ENCODE measurements at places on chromosomes 16 and 17.

GRCh38 chr16:11405331-11406176 lies 60.3 kb downstream of the RMI2 start:
- DNase-seq = no peak
- no peaks in the 10 kb centered on the region for H3K36me3 ChIP-seq
- H3K27ac ChIP-seq = no peak overlapping the region
- H3K27me3 ChIP-seq = no peaks in the 10 kb centered on the region

GRCh38 chr16:89723279-89724250 lies 2.2 kb downstream of the ZNF276 start:
- H3K36me3 ChIP-seq = peaks cover 23% of the 10 kb centered on the region
- DNase-seq = no peak
- no peak overlapping the region for H3K4me3 ChIP-seq
- H3K27me3 ChIP-seq = no peaks in the 10 kb centered on the region
- no peak overlapping the region for H3K27ac ChIP-seq

- no peaks in the 10 kb centered on the region for H3K27me3 ChIP-seq
- no peak overlapping the region for H3K4me3 ChIP-seq
- H3K36me3 ChIP-seq = no peaks in the 10 kb centered on the region
- DNase-seq = no peak
Measured at GRCh38 chr16:53087101-53087500, 32.3 kb downstream of the CHD9 start.

DNA sequence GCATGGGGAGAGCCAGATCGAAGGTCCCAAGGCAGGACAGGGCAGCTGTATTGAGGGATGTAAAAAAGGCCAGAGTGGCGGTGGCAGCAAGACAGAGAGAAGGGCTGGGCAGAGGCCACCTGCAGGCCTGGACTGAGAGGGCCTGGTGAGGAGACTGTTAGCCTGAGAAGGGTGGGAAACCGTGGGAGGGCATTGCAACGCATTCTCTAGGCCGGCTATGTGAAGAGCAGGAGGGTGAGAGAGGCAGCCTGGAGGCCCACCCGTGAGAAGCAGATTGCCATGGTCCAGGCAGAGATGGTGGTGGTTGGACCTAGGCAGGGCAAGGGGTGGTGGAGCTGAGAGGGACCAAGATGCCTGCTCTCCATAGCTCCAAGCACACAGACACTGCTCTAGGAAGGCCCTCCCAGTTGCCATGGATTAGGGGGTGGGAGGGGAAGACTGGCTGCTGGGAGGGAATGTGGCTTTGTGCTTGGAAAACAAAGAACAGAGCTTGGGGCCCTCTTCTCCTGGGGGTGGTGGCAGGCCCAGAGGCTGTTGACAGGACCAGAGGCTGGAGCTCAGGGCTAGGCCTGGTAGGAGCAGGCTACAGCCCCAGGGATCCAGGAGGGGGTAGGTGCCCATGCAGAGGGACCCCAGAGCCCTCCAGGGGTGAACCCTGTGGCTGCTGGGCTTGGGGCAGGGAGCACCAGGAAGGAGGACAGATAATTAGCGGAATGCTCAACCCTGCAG lies 12.4 kb upstream of the TCAP start:
- H3K27me3 ChIP-seq = no peaks in the 10 kb centered on the region
- H3K27ac ChIP-seq = no peak overlapping the region
- H3K4me1 ChIP-seq = peaks cover 8% of the 10 kb centered on the region
- H3K4me3 ChIP-seq = no peak overlapping the region

DNA sequence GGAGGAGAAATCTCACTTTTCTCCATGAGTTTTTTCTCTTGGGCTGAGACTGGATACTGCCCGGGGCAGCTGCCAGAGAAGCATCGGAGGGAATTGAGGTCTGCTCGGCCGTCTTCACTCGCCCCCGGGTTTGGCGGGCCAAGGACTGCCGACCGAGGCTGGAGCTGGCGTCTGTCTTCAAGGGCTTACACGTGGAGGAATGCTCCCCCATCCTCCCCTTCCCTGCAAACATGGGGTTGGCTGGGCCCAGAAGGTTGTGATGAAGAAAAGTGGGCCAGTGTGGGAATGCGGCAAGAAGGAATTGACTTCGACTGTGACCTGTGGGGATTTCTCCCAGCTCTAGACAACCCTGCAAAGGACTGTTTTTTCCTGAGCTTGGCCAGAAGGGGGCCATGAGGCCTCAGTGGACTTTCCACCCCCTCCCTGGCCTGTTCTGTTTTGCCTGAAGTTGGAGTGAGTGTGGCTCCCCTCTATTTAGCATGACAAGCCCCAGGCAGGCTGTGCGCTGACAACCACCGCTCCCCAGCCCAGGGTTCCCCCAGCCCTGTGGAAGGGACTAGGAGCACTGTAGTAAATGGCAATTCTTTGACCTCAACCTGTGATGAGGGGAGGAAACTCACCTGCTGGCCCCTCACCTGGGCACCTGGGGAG lies 19.1 kb downstream of the NGFR start:
- DNase-seq = peak; percentile 64
- peaks cover 31% of the 10 kb centered on the region for H3K4me1 ChIP-seq
- no peaks in the 10 kb centered on the region for H3K27me3 ChIP-seq
- H3K27ac ChIP-seq = peak overlapping the region; percentile 84
- H3K4me3 ChIP-seq = no peak overlapping the region

GRCh38 chr17:80698297-80698696 lies 153.7 kb downstream of the RPTOR start:
- no peaks in the 10 kb centered on the region for H3K27me3 ChIP-seq
- no peaks in the 10 kb centered on the region for H3K4me1 ChIP-seq

GRCh38 chr16:79792664-79793351 lies 192.3 kb upstream of the MAF start:
- H3K4me3 ChIP-seq = no peak overlapping the region
- no peaks in the 10 kb centered on the region for H3K4me1 ChIP-seq
- DNase-seq = no peak
- no peaks in the 10 kb centered on the region for H3K36me3 ChIP-seq

DNA sequence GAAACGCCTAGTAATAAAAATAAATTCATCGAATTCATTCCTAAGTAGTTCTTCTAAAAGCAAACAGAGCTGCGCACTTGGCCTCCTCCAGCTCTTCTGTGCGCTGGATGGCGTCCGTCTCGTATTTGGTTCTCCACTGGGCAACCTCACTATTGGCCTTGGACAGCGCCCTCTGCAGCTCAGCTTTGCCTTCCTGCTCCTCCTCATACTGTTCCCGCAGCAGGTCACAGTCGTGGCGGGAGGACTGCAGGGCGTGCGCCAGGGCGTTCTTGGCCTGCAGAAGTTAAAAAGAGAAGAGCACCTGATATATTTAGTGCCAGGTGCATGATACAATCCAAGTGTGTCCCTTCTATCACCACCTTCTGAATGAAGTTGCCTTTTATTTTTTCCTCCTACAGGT lies 21.8 kb downstream of the MYH3 start:
- no peak overlapping the region for H3K27ac ChIP-seq
- DNase-seq = no peak
- H3K27me3 ChIP-seq = no peaks in the 10 kb centered on the region

DNA sequence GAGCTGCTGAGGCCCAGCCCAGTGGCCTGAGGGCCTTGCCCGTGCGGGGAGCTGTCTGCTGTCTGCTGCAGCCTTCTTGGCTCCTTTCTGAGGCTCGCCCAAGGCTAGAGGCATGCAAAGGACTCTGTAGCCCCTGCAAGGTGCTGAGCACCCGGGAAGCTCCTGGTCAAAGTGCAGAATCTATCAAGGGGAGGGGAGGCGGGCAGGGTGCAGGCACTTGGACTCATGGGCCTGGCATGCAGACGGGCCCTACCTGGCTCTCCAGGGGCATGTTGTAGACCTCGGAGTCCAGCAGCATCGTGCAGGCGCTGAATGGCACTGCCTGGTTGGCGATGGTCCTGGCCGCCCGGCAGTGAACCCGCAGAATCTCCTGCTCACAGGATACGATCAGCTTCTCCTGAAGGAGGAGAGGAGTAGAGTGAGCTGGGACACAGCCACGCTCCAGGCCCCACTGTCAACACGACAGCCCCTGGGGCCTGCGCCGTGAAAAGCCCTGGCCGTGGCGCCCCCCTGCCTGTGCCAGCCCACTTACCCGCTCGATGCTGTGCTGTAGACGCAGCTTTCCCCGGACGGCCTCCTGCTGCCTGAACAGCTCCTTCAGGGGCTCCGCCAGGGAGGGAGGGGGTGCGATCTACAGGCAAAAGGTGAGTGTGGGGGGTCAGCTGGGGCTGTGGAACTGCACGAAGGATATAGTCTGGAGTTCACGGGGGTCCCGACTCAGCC lies 57.2 kb downstream of the ZNF778 start:
- peaks cover 55% of the 10 kb centered on the region for H3K36me3 ChIP-seq
- DNase-seq = no peak
- no peaks in the 10 kb centered on the region for H3K27me3 ChIP-seq
- H3K27ac ChIP-seq = no peak overlapping the region
- no peak overlapping the region for H3K4me3 ChIP-seq

GRCh38 chr16:48613061-48613957 lies 3.3 kb upstream of the N4BP1 start:
- no peaks in the 10 kb centered on the region for H3K27me3 ChIP-seq
- DNase-seq = no peak
- H3K4me3 ChIP-seq = no peak overlapping the region
- H3K27ac ChIP-seq = no peak overlapping the region
- no peaks in the 10 kb centered on the region for H3K4me1 ChIP-seq

Data from tibial artery (tissue), 4 donors.